ENCODE measurements at places on chromosomes 11 and 22. TPM values are rescaled to one million over a fixed set of nuclear protein-coding genes. Genes with fewer than 3 reads are reported as not detected.
A peak's percentile ranks its signal among the peaks of the same experiment; 100 is the strongest.

GRCh38 chr11:72836111-72836510 is 21.9 kb downstream of the ATG16L2 start:
- peak overlapping the region; percentile 52 for H3K27ac ChIP-seq
- H3K4me1 ChIP-seq, result peaks cover 33% of the 10 kb centered on the region
- no peak for DNase-seq

DNA sequence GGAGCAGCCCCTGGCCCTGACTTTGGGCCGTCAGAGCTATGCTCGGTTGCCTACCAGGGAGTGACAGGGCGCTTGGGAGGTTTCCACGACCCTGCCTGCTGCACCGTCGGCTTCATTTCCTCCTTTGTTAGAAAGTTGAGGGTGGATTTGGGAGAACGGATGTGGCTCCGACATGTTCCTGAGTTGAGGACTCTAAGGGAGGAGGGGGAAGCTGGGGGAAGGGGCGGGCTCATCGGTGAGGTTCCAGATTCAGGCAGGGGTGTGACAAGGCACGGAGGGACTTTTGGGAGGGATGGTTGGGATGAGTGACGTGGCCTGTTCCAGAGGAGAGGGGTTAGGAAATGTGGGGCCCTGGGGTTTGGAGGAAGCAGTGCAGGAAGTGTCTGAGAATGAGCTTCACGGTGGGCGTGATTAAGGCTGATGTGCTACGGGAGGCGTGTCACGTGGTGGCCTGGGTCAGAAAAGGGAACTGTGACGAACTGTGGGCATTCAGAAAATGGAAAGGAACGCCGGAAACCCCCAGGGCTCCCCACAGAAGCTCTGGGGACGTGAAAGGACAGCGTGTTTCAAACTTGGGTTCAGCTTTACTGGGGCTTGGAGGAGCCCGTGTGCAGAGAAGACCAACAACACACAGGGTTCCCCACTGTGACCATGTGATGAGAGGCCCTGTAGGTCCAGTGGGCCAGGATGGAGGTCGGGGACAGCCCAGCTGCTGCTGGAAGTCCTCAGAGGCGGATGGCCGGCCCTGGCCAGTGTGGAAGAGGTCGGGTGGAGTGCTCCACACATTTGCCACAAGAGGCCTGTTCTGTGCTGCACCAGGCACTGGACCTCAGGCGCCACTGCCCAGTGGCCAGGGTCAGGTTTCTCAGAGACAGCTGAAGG is 2.8 kb downstream of the PARVB start:
- peaks cover 45% of the 10 kb centered on the region for H3K4me1 ChIP-seq
- no peak for DNase-seq
- H3K36me3 ChIP-seq, result no peaks in the 10 kb centered on the region
- peak overlapping the region; percentile 81 for H3K27ac ChIP-seq

- peaks cover 18% of the 10 kb centered on the region for H3K36me3 ChIP-seq
- peak; percentile 99 for DNase-seq
- H3K27ac ChIP-seq, result peak overlapping the region; percentile 85
- no peak overlapping the region for H3K4me3 ChIP-seq
These were observed 21.6 kb upstream of the C11orf96 start for GRCh38 chr11:43920598-43921419.

GRCh38 chr11:46845440-46845739 is 690 bp downstream of the CKAP5 start:
- H3K4me3 ChIP-seq, result peak overlapping the region; percentile 86
- peak overlapping the region; percentile 37 for H3K27ac ChIP-seq
- no peaks in the 10 kb centered on the region for H3K36me3 ChIP-seq
- H3K27me3 ChIP-seq, result no peaks in the 10 kb centered on the region
- H3K4me1 ChIP-seq, result peaks cover 18% of the 10 kb centered on the region

DNA sequence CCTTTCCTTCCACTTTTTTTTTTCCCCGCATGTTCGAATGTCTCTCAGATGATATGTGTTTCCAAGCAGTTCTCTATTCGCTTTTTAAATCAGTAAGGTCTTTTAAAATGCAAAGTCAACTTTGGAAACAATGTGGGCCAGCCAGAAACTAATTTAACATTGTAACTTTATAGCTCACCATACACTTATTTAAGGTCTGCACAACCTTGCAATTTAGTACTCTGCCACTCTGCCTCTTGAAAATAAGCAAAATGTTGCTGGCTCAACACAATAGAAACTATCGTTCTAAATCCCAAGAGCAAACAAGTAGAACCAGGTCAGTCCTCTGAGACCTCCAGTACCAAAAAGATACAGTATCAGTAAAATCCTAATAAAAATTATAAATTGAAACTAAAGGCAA is 109.0 kb downstream of the SIK3 start:
- H3K27me3 ChIP-seq, result no peaks in the 10 kb centered on the region
- no peak for DNase-seq
- no peak overlapping the region for H3K4me3 ChIP-seq
- H3K4me1 ChIP-seq, result peaks cover 71% of the 10 kb centered on the region
- H3K36me3 ChIP-seq, result no peaks in the 10 kb centered on the region
- H3K27ac ChIP-seq, result no peak overlapping the region

DNA sequence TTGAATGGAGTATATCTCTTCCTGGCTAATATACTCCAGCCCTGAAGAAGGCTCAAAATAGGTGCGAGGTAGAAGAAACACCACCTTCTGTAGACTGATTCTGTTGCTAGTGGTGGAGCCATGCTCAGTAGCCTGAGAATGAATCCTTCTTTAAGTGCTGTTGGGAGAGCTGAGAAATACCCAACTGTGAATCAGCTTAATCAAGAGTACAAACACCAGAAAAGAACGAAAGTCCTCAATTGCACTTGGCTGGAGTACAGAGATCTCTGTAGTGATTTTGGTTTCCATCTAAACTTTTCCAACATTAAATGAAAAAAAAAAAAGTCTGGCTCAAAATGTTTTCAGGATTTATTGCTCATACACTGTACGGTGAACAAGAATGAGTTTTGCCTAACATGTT is 619.1 kb downstream of the METTL15 start:
- H3K4me3 ChIP-seq, result no peak overlapping the region
- no peaks in the 10 kb centered on the region for H3K27me3 ChIP-seq
- DNase-seq, result no peak

GRCh38 chr22:31879585-31879984 is 64.8 kb upstream of the YWHAH start:
- no peak overlapping the region for H3K4me3 ChIP-seq
- H3K27ac ChIP-seq, result no peak overlapping the region
- H3K27me3 ChIP-seq, result no peaks in the 10 kb centered on the region
- no peak for DNase-seq
- H3K4me1 ChIP-seq, result no peaks in the 10 kb centered on the region

DNA sequence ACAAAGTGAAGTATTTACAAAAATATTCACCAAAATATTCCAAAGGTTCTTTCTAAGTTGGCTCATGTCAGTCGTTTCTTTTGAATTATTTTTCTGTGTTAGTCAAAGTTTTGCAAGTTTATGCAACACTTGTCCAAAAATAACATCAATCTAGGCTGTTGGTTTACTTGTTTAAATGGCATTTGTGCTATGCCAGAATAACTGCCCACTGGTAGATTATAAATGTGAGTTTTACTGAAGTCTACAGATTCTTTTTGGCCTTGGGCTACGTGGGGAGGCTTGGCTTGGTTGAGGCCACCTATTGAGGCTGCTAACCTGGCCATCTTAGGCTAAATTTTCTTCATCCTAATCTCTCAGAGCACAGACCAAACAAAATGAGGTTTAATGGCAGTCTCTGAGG is 1091.9 kb upstream of the RAG2 start:
- no peaks in the 10 kb centered on the region for H3K36me3 ChIP-seq
- DNase-seq, result no peak
- no peak overlapping the region for H3K27ac ChIP-seq
- no peak overlapping the region for H3K4me3 ChIP-seq

- H3K27ac ChIP-seq, result peak overlapping the region; percentile 1
- no peak overlapping the region for H3K4me3 ChIP-seq
- H3K4me1 ChIP-seq, result peaks cover 12% of the 10 kb centered on the region
- H3K27me3 ChIP-seq, result no peaks in the 10 kb centered on the region
- H3K36me3 ChIP-seq, result no peaks in the 10 kb centered on the region
These were observed 926 bp downstream of the PRR5L start for GRCh38 chr11:36296884-36297543.

DNA sequence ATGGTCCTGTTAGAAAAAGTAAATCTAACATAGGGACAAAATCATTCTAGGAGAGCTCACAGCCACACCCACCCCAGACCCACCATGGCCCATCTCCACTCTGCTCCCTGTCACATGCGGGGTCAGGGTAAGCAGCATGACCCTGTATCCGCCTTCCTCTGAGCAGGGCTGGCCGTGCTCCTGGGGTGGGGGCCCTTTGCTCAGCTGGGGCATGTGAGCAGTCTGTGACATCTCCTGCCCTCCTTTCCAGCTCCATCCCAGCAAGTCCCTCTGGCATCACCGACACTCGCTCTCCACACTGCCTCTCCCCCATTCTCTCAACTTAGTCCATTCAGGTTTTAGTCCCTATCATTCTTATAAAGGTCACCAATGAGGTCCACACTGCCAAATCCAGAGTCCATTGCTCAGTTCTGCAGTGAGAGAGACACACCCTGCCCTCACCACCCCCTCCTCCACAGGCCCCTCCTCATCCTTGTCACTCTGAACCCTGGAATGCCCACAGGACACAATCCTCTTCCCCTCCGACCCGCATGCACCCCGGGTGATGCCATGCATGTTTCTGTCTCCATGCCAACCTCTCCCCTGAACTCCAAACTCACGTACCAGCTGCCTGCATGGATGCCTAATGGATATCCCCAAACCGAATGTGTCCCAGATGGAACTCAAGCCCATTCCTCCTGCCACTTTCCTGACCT is 65.1 kb upstream of the PITPNB start:
- no peaks in the 10 kb centered on the region for H3K4me1 ChIP-seq
- DNase-seq, result peak; percentile 64
- no peaks in the 10 kb centered on the region for H3K27me3 ChIP-seq
- no peak overlapping the region for H3K4me3 ChIP-seq

The RELT gene
- total RNA-seq, result 6.1 TPM

Measured in vagina (tissue), 2 donors.